Mesothelial cell of epicardium (in vitro differentiated cells): ENCODE measurements at places on chromosomes 3 and 15. TPM values are rescaled to one million over a fixed set of nuclear protein-coding genes. Genes with fewer than 3 reads are reported as not detected.

DNA sequence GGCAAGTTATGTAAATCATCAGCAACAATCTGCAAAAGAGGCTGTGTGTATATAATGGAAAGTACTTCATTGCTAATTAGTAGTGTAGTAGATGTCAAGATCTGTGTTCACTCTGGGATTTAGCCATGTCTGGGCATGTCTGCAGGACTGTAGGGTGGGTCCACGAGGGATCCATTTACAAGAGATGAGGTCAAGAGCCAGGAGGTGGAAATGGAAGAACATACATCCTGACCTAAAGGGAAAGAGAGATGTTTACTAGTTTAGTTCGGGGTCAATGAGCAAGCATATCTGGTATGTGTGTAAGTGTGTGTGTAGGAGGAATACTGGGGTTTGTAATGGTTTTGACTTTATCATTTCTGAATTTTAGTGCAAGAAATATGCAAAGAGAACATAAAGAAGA, 171.5 kb upstream of the NANOGP8 start:
- H3K27ac ChIP-seq, result no peak overlapping the region
- peaks cover 25% of the 10 kb centered on the region for H3K4me1 ChIP-seq
- no peaks in the 10 kb centered on the region for H3K27me3 ChIP-seq
- DNase-seq, result no peak

DNA sequence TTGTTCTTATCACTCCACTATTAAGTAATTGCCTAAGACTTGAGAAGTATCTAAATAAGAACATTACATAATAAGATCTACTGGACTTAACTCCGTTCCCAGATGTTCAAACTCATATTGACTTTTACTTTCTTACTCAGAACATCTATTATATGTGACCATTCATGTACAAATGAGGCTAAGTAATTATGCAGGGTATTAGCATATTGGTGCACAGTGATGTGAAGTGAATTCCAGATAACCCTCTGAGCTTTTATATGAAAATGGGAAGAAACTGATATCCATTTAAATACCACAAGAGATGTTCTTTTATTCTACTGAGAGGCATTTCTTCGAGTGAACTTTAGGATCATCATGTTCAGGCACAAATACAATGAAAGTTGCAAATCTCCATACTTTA, 135.7 kb downstream of the ZPLD1 start:
- no peaks in the 10 kb centered on the region for H3K27me3 ChIP-seq
- no peak for DNase-seq
- no peak overlapping the region for H3K4me3 ChIP-seq
- no peak overlapping the region for H3K27ac ChIP-seq
- H3K36me3 ChIP-seq, result no peaks in the 10 kb centered on the region

- no peak overlapping the region for H3K4me3 ChIP-seq
- H3K27ac ChIP-seq, result no peak overlapping the region
- no peaks in the 10 kb centered on the region for H3K27me3 ChIP-seq
- no peaks in the 10 kb centered on the region for H3K36me3 ChIP-seq
- no peak for DNase-seq
These were observed 59.2 kb upstream of the SLC24A5 start for GRCh38 chr15:48061605-48062004.

GRCh38 chr15:99130765-99131440, 26.0 kb downstream of the SYNM start:
- peaks cover 18% of the 10 kb centered on the region for H3K36me3 ChIP-seq
- H3K27me3 ChIP-seq, result no peaks in the 10 kb centered on the region
- H3K4me3 ChIP-seq, result no peak overlapping the region
- no peak for DNase-seq
- peaks cover 28% of the 10 kb centered on the region for H3K4me1 ChIP-seq
- H3K27ac ChIP-seq, result no peak overlapping the region

DNA sequence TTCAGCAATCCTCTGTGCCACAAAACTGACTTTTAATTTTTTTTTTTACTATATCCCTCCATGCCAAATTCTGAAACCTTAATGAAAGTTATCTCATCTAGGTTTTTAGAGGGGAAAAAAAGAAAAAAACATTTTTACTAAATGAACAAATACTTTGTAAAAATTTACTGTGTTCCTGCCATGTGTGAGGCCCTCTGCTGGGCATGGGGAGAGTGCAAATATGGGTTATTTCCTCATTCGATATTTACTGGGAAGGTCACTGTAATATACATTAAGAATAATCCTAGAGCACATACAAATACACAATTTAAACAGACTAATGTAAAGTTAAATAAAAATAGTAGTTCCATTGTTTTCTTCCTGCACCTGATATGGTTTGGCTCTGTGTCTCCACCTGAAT, 215.0 kb downstream of the GRM7 start:
- H3K27me3 ChIP-seq, result no peaks in the 10 kb centered on the region
- H3K36me3 ChIP-seq, result no peaks in the 10 kb centered on the region
- H3K4me3 ChIP-seq, result no peak overlapping the region
- H3K27ac ChIP-seq, result no peak overlapping the region
- DNase-seq, result no peak
- no peaks in the 10 kb centered on the region for H3K4me1 ChIP-seq

TTC23 gene
- total RNA-seq, result 32.3 to 34.6 TPM (median 34.0 TPM) in 3 replicates

PATL2 gene
- total RNA-seq, result 0.66 to 1.3 TPM (median 1.1 TPM) in 3 replicates

SI gene
- total RNA-seq, result not detected in 3 replicates
